ENCODE measurements at places on chromosomes 11 and 22.

DNA sequence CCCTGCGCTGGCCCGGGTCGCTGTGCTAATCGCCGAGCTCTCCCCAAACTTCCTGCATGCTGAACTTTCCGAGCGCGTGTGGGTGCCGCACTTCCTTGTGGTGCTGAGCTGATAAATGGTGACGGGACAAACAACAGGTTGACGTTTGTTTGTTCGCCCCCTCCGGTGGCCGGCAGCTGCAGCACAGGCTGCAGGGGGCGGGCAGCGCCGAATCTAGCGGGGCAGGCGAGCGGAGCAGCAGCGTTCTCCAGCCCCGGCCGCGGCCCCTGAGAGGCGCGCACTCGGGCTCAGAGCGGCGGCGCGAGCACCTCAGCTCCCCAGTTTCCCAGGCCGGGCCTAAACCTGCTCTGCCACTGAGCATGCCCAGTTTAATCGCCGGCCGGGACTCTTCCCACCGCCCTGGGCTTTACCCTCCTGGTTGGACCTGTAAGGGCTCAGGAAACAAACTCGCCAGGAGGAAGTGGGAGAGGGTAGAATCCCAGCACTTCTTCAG, at the start of gene PDGFD:
Gene PDGFD (minus strand): TSS at position 120 of the 493 bp plus-strand sequence.
- DNase-seq = no peak

- DNase-seq = no peak
These were observed 25.4 kb upstream of the SORL1 start for GRCh38 chr11:121426476-121427399.

DNA sequence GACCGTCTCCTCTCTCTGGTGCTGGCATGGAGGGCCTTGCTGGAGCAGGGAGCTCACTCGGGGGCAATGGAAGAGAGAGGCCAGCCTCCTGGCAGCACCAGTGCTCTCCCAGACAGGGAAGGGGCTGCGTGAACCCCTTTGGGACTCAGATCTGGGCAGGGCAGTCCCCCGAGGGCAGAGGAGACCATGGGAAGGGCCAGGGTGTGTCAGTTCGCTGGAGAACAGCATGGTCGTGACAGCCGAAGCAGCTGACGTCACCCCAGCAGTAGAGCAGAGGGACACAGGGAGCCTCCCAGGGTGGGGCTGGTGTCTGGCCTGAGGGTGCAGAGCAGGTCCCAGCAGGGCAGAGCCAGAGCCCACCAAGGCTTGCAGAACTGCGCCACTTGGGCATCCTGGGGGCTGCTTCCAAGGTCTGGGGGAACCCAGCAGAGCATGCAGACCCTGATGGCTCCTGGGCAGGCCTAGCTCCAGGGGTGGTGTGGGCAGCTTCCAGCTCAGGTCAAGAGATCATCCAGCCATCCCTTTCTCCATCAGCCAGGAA, 71.0 kb upstream of the KCNQ1OT1 start:
- DNase-seq = no peak

DNA sequence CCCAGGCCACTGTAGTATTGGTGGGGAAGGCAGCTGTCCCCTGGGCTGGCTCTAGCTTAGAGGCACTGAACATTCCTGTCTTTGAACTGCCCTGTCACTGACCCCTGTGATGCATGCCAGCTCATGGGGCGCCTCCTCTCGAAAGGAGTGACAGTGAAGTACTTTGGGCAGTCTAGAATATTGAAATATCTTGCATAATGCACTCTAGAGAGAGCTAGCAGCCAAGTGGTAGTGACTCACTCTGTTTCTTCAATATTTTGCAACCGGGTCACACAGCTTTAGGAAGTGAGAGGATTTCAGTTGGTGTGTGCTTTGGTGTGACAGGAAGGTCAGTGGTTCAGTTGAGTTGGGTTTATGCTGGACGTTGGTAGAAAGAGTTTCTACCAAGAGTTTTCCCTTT, 35.5 kb upstream of the ST14 start:
- no peak for DNase-seq

DNA sequence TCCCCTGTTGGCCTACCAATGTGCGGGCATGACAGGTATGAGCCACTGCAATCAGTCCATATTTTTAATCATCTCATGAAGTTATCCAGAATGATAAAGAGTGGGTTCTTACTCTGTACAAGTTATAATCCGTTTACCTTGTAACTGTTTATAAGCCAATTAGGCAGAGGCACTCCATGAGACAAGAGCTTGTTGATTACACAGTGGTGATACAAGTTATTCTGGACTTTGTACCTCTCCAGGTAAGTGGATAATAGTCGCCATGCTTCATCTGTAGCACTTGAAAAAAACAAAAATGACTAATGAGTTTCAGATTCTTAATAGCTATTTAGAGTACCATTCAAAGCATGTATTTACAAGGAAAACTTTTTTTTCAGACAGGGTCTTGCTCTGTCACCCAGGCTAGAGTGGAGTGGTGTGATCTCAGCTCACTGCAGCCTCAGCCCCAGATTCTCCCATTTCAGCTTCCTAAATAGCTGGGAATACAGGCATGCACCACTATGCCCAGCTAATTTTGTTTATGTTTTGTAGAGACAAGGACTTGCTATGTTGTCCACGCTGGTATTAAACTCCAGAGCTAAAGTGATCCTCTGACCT, 17.7 kb upstream of the FNBP4 start:
- DNase-seq = no peak

- DNase-seq = no peak
These were observed 38.1 kb downstream of the MB start for GRCh38 chr22:35578836-35579575.

GRCh38 chr11:63764340-63764678, 4.3 kb downstream of the ZFTA start:
- DNase-seq = no peak

DNA sequence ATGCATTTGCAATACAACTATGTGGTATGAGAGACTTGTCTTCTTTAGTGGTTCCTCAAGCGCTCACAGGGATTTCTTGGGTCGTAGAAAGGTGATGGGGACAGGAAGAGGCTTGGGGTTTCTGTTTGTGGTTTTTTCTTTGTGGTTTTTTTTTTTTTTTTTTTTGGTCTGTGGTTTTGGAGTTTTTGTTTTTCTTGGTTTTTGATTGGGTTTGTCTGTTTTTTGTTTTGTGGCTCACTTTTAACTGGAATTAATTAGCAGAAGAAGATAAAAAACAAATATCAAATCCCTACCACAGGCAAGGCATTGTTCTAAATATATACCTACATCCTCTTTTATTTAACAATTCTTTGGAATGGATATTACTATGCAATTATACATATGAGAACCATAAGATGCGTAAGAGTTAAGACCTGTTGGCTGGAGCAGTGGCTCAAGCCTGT, 5.5 kb downstream of the TTC28 start:
- DNase-seq = no peak

DNA sequence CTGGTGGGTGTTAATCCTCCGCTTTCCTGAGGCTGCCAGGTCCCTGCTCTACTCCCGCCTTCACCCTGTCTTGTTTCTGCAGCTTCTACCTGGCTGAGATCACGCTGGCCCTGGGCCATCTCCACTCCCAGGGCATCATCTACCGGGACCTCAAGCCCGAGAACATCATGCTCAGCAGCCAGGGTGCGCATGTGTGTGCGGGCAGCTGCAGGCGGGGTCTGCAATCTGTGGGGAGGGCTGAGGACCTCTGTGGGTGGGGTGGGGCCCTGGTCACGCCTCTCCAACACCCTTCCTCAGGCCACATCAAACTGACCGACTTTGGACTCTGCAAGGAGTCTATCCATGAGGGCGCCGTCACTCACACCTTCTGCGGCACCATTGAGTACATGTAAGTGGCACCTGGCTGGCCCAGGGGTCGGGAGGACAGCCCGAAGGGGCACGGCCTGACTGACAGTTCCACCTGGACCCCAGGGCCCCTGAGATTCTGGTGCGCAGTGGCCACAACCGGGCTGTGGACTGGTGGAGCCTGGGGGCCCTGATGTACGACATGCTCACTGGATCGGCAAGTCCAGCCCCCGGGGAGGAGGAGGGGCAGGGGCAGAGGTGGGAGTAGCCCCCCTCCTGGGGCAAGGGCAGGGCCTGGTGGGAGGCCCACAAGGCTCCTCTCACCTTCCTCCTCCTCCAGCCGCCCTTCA, 4.5 kb downstream of the RPS6KB2 start:
- no peak for DNase-seq

DNA sequence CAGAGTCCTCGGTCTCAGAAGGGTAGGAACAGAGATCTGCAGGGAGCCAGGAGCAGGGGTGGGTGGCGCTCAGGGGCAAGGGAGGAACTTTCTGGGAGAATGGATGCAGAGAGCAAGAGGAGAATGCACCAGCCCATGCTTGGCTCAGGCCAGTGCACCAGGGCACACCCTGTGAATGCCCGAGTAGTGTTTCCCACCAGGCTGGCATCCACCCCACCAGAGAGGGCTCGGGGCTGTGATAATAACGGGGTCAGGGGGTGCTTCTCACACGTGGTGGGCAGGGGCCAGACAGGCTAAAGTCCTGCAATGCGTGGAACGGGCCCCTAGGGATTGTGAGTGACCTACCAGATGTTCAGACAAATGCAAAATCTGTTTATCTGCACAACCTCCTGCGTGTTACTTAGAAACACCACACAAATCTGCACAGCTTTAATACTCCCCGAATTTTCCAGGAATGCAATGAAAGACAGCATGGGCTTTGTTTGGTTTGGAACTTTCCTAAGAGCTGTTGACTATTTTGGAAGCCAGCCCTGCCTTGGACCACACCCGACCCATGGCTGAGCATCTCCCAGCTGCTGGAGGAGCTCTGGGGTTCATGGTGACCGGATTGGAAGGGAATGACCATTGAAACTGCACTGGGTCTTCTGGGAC, 368.3 kb downstream of the SHANK2 start:
- DNase-seq = no peak

DNA sequence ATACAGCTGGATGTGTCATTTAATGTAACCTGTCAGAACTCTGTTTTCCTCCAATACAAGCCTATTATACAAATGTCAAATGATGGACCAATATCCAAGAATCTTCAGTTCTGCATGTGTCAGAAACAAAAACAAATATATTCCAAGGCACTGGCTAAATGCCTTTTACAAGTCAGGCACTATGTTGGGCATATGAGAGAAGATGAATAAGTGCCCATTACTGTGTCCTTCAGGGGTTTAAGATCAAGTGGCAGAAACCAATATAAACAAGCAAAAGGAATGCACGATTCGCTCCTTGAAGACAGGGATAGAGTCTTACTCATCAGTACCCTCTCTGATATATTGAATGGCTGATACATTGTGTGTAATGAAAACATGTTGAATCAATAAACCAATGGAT, 254.4 kb downstream of the TTC28 start:
- DNase-seq = no peak

- no peak for DNase-seq
These were observed 29.8 kb downstream of the ABTB2 start for GRCh38 chr11:34327804-34328631.

- no peak for DNase-seq
These were observed 905.5 kb upstream of the RAG2 start for GRCh38 chr11:37503411-37504059.

- no peak for DNase-seq
These were observed 123.7 kb downstream of the KCNQ1OT1 start for GRCh38 chr11:2576111-2576510.

DNA sequence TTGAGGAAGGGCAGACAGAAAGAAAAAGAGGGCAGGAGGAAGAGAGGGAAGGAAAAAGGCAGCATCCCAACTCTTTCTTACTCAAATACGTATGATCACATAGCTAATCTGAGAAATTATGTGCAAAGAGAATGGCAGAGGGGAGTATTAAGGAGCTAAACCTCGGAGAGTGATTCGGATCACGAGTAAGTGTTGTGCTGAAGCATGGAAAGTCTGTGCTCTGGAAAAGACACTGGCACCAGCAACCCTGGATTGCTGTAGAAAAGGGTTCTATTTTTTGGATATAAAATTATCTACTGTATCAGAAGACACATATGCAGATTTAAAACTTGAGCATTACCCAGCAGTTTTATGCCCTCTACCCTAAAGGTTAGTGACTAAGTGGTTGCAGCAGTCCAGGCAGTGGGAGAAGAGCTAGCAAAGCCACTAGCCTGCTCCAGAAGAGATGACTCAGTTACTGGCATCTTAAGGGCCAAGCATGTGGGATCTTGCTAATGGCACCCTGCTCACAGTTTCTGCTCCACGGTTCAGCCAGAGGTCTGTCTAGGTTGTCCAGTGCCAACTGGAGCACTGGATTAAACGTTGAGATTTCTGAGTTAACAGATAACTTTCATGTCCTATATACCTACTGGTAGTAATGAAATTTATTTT, 151.7 kb downstream of the SWAP70 start:
- DNase-seq = no peak

GRCh38 chr11:60485987-60486386, 6.6 kb upstream of the MS4A12 start:
- DNase-seq = no peak

Measured in stimulated activated CD4-positive, alpha-beta T cell treated with anti-CD3 and anti-CD28 coated beads, Interleukin-15, amount 100 ng/mL, for 48 hours (primary cell).